ENCODE measurements at places on chromosomes 3 and 15. TPM values are rescaled to one million over a fixed set of nuclear protein-coding genes. Genes with fewer than 3 reads are reported as not detected.

GRCh38 chr15:21271566-21271965 lies 168.7 kb downstream of the POTEB3 start:
- no peak for DNase-seq

DNA sequence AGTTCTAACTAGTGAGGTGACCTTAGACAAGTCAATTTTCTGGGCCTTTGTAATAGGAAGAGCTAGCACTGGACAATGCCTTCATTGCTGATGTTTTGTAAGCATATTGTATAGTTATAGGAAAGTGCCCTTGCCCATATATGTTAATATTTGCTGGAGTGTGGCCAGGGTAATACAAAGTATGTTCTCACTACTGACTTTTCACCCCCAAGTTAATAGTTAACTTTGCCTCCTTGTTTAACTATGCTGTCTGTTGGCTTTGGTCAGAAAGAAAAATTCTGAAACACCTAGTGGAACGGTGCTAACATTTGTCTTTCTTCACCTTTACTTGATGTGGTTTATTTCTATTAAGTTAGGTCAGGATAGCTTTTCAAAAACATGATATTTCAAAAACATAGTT lies 287.4 kb upstream of the CTNNB1 start:
- no peak for DNase-seq

DNA sequence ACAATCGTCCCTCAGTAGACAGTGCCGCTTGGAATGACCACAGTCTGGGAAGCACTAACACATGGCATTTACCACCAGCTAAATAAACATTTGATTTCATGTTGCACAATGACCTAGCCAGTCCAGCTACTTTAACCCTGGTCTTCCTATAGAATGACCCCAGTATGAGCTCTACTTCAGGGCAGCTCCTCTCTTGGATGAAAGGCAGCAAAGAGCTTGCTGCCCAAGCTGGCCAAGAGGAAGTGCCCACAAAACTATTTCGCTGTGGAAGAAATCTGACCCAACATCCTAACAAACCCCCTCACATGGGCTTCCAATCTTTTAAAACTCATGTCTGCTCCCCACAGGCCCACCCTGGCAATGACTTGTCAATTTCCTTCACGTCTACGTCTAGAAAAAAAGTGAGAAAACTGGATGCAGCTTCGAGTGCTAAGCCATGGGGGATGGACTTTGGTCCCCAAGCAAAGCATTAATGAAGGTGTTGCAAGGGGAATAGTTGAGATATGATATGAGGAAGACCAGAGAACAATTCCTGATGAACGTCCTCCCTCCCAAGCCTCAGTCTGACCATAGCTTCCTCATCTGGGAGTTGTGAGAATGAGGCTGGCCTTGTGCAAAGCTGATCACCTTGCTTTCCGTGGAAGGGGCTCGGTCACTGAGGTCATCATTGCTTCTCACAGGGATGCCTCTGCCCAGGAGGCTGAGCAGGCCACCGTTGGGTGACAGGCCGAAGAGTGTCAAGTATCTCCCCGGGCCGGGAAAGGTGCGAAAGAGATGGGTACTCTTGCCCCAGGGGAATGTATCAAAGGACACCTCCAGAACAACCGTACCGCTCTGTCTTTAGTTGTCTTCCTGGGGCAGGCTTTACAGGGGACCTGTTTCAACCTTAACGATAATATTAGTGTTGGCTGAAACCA lies 964 bp downstream of the SLC25A20 start:
- peak; percentile 18 for DNase-seq

DNA sequence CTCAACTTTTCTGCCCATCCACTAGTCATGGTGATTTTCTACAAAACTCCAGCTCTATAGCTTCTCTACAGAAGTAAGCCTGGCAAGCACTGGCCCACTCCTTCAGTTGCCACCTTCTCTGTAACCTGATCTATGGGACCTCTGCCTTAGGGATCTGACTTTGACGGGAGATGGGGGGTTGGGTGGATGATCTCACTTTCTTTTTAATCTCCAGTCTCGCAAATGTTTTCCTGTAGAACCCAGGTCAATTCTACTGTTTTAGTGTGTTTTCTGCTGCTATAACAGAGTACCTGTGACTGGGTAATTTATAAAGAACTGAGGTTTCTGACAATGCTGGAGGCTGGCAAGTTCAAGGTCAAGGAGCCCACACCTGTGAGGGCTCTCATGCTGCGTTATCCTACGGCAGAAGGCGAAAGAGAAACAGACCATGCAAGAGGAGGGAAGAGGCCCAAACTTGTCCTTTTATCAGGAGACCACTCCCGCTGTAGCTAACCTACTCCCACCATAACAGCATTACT lies 189.9 kb upstream of the THRB start:
- no peak for DNase-seq

DNA sequence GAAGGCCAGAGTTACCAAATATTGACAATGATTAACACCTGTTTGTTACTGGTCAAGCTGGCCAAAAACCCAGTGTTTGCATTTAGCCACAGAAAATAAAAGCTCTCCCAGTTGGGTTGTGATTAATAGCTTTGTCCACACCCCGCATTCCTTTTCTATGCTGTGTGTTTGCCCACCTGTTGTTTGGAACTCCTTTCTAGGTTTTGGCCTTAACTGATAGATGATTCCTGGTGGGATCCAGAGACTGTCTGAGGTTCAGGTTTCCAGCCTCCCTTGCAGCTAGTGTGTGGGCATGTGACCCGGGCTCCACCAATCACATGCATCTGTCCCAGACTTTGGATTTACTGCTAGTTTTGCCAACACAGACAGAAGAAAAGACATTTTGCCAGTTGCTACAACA lies 83.8 kb downstream of the PTPRG start:
- DNase-seq = no peak

- DNase-seq = no peak
These were observed 605.9 kb downstream of the ROBO1 start for GRCh38 chr3:79161941-79162340.

- DNase-seq = no peak
These were observed 83.9 kb upstream of the DCBLD2 start for GRCh38 chr3:98985431-98985830.

DNA sequence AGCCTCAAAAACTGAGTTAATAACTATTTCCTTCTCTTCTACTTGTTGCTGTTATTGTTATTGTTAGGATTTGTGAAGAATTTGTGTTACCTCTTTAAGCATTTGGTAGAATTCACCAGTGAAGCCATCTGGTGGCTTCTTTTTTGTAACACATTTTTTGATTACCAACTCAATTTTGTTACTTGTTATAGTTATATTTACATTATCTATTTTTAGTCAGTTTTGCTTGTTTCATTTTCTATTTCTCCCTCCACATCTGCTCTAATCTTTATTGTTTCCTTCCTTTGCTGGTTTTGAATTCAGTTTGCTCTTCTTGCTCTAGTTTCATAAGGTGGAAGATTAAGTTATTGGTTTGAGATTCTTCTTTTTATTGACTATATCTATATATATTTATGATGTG lies 3.7 kb upstream of the SLC9C1 start:
- DNase-seq = no peak

DNA sequence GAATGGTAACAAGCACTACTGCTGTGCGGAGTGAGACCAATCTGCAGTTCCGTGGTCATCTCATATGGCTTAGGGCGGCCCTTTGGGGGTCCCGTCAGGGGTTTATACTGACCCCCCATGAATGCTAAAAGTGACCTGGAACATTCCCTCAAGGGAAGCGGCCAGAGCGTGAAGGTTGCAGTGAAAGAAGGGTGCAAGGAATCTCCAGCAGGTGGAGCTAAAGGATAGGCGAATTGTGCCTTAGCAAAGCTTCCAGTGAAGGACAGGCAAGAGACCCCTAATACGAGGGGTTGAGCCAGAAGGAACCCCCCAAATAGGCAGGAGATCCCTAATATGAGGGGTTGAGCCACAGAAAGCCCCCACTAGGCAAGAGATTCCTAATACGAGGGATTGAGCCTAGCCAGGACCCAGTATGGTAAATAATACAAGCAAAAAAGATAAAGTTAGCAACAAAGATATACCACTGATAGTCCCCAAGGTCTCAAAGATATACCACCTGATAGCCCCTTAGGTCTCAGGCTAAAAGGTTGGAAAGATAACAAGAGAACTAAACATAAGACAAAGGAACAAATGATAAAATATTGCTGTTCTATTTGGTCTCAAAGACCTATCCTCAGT lies 32.8 kb downstream of the ZNF589 start:
- peak; percentile 71 for DNase-seq

- DNase-seq = no peak
These were observed 481 bp downstream of the MASP1 start for GRCh38 chr3:187291001-187291511.

GRCh38 chr15:95972812-95973211 lies 357.7 kb upstream of the NR2F2 start:
- DNase-seq = no peak

DNA sequence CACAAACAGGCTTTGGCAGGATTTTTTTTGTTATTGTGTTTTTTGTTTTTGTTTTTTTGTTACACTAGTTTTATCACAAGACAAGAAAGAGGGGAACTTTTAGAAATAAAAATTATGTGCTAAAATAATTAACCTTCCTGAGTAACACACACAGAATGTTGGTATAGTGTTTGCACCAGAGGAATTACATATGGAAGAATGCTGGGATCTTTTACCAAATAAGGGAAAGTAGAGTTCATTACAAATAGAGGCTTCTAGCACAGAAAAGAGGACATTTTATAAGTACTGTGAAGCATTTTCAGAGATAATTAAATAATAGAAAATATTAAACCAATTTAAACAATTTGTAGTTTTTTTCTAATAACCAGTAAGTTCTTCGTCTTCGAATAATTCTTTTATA lies 116.0 kb downstream of the IGF1R start:
- DNase-seq = no peak

DNA sequence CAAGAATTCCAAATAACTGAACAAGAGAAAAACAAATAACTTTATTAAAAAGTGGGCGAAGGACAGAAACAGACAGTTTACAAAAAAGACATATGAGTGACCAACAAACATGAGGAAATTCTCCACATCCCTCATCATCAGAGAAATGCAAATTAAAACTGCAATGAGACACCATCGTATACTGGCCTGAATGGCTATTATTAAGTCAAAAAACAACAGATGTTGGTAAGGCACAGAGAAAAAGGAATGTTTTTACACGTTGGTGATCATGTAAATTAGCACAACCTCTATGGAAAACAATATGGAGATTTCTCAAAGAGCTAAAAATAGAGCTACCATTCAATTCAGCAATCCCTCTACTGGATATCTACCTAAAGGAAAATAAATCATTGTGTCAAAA lies 1260.4 kb upstream of the ALCAM start:
- no peak for DNase-seq

DNA sequence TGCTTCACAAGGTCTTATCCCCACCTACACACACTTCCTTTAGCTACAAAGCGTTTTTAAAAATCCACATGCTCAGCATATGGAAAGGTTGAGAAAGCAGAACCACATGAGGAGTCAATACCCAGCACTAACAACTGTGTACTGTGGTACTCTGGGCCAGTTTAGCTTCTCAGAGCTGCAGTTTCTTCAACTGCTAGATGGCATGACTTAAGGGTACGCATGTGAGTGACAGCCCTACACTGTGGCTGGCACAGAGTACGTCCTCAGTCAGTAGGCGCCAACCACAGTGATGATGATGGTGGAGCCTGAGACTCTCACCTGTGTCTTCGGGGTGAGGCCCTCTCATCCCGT lies 17.4 kb downstream of the CCDC12 start:
- DNase-seq = peak; percentile 65

DNA sequence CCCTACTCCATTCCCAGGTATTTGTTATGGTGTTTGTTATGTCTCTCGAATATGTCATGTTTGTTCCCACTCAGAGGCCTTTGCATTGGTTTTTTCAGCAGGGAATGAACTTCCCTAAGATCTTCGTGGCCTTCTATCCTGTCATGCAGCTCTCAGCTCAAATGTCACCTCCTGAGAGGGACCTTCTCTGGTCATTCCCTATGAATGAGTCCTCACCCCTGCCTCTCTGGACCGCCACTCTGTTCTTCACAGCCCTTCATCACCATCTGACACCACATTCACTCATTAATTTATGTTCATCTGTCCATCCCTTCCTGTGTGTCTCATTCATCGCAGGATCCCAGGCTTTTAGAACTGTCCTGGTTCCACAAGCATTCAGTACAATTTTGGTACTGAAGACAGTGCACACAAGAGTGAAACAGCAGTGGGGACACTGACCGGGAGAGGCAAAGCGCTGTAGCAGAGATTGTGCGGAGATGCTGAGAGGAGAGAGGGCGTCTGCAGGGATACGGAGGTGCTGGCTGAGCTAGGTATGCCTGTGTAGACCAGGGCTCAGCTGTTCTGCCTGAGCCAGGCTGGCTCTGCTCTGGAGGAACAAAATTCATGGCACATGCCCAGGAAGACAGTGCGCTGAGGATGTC lies 132.3 kb downstream of the CHCHD6 start:
- DNase-seq = no peak

- DNase-seq = peak; percentile 62
These were observed 821 bp downstream of the LINS1 start for GRCh38 chr15:100601163-100601562.

GRCh38 chr15:90929246-90930019 lies 2.9 kb downstream of the HDDC3 start:
- no peak for DNase-seq

- DNase-seq = no peak
These were observed 175.8 kb downstream of the VGLL4 start for GRCh38 chr3:11467875-11468274.

- peak; percentile 34 for DNase-seq
These were observed 42.3 kb downstream of the SATB1 start for GRCh38 chr3:18382760-18383369.

- no peak for DNase-seq
These were observed 90.1 kb downstream of the NEK10 start for GRCh38 chr3:27279123-27279522.

- no peak for DNase-seq
These were observed 2.4 kb downstream of the CCR2 start for GRCh38 chr3:46356276-46356675.

GRCh38 chr3:23761440-23761896 lies 44.3 kb upstream of the UBE2E1 start:
- DNase-seq = peak; percentile 27

DNA sequence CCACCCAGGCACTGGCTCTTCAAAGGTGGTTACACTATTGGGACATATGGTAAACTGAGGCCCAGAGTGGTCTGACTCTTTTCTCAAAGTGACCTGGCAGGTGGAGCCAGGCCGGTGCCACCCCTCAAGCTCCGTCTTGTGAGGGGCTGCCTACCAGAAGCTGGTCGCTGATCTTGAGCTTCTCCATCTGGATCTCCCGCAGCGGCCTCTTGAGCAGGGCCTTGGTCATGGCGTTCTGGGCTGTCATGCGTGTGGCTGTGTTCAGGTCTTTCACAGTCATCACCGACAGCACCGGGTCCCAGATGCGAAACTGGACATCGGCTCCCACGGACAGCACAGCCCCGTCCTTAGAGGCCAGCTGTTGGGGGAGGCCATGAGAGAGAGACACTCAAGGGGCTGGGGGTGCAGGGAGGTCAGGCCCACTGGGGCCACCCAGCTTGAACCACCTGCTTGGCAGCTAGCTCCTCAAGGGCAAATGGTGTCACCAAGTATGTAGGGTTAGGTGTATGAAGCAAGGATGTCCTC lies 3.6 kb downstream of the STOML1 start:
- DNase-seq = no peak

DAZL gene
- not detected for total RNA-seq

KLHL40 gene
- not detected for total RNA-seq

GNAT1 gene
- total RNA-seq = not detected

TMEM212 gene
- total RNA-seq = not detected
